AG09309 (cell line): ENCODE measurements at places on chromosomes 11 and 22.

DNA sequence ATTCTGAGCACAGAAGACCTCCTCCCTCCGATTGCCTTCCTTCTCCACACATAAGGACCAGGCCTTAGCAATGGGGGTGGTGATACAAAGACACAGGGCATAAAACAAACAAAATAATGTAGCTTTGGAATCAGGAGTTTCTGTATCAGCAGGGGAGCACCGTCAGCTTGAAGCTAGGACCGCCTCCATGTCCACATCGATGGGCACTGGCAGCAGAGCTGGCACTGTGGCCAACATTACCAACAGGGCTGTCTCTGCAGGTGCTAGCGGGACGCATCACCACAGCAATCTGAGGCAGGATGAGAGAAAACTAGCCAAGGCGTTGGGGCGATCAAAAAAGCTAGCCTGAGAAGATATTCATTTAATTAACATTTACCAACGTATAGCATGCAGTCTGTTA lies 201.4 kb downstream of the MAML2 start:
- no peak for DNase-seq

DNA sequence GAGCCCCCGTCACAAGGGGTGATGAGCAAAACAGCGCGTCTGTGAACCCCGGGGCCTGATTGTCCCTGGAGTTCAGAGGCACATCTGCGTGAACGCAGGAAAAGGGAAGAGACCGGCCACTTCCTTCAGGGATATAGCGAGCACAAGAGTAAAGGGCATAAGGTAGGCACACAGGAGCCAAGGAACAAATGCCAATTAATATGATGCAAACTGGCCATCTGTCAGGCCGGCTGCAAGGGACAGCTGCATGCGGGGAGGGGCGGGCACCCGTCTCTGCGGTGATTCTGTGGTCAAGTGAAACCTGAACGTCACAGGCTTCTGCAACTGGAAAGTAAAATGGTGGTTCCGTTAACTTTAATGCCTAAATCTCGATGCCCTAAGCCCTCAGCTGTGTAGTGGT lies 64.7 kb downstream of the TRIM29 start:
- DNase-seq: no peak

DNA sequence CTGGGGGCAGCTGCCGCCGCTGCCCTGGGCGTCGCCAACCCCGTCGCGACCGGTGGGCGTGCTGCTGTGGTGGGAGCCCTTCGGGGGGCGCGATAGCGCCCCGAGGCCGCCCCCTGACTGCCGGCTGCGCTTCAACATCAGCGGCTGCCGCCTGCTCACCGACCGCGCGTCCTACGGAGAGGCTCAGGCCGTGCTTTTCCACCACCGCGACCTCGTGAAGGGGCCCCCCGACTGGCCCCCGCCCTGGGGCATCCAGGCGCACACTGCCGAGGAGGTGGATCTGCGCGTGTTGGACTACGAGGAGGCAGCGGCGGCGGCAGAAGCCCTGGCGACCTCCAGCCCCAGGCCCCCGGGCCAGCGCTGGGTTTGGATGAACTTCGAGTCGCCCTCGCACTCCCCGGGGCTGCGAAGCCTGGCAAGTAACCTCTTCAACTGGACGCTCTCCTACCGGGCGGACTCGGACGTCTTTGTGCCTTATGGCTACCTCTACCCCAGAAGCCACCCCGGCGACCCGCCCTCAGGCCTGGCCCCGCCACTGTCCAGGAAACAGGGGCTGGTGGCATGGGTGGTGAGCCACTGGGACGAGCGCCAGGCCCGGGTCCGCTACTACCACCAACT lies 1.0 kb downstream of the FUT4 start:
- DNase-seq: no peak

- DNase-seq: no peak
Measured at GRCh38 chr11:57703341-57703740, 8.7 kb downstream of the MED19 start.

- DNase-seq: no peak
Measured at GRCh38 chr11:61967924-61968757, 707 bp upstream of the FTH1 start.

- no peak for DNase-seq
Measured at GRCh38 chr11:26575946-26576345, 3.9 kb upstream of the MUC15 start.

GRCh38 chr11:131099013-131099412 lies 182.7 kb upstream of the SNX19 start:
- DNase-seq: no peak

DNA sequence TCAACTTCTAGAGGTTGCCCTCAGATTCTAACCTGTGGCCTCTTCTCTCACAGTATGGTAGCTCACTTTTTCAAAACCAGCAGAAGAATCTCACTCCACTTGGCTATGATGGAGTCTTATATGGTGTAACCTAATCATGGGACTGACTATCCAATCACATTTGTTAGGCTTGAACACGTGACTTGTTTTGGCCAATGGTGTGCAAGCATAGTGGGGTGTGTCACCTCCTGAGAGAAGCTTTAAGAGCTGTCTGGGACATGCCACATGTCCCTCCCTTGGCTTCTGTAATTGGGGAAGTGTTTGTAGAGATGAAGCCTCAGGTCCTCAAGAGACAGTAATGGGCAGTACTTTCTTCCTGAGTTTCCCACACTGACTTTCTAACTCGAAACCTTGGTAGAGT lies 12.8 kb upstream of the SMIM38 start:
- no peak for DNase-seq

GRCh38 chr11:9875399-9875798 lies 211.5 kb downstream of the SWAP70 start:
- no peak for DNase-seq

DNA sequence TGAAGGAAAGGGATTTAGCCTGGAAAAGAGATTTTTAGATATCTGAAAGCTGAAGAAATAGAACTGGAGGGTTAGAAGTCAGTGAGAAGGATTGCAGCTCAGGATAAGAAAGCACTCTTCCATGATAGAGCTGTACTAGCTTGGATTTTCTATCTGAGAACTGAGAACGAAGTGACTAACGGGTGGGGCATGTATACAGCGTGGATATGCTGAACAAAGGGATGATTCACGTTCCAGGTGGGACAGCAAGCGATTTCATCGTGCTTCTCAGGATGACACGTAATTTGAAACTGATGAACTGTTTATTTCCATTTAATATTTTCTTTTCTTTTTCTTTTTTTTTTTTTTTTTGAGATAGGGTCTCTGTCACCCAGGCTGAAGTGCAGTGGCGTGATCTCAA lies 53.0 kb downstream of the GRAMD1B start:
- peak; percentile 3 for DNase-seq

DNA sequence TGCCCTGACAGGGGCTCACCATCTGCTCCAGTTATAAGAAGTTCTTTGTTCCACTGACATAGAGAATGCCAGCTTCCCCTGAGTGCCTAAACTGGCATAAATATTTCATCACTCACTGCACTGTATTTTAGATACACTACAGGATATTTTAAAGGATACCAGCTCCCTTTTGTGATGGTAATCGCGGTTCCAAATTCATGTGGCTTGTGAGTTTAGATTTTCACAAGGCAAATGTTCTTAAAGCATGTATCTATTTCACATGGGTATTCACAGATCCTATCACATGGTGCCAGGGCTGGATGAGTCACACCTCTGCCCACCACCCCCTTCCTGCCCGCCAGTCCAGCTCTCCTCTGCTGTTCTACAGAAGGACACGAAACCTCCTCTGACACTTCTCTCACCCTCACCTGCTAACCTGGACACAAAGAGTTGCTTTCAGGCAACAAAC lies 105.5 kb downstream of the KCNC1 start:
- DNase-seq: no peak

DNA sequence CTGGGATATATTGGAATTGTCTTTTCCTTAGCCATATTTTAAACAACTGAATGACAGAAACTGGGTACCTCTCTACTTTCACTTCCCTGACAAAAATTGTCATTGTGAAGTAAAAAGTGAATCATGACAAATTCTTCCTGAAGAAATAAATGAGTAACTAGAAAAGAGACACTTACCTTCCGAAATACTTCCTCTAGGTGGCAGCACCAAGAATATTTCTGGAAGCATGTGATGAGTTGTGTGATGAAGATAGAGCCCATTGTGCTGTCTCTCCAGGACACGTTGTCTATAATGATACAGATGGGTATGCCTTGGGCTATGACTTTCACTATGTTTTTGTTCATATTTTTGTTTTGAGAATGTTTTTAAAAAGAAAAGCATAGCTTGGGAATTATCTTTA lies 21.5 kb downstream of the CASP4 start:
- no peak for DNase-seq

DNA sequence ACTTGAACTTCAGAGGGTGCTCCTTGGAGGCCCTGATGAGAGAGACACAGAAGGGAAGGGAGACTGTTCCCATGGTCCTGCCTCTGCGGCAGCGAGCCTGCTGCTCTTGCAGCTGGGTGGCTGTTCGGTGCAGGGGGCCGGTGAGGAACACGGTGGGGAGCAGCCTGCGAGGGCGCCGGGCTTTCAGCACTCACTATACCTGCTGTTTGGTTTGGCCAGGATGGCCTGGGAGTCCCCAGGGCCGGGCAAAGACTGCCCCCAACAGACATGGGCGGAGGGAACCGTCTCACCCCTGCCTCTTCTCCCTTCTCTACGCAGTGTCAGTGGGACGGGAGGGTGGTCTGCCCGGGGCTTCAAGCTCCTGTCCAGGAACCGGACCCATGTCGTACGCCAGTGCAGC lies 58.0 kb upstream of the PRODH start:
- no peak for DNase-seq

GRCh38 chr22:39352306-39352891 lies 2.6 kb downstream of the SYNGR1 start:
- no peak for DNase-seq

GRCh38 chr11:69013009-69013951 lies at the start of gene MRGPRF:
TSS of gene MRGPRF (minus strand) at chr11:69013246. CDS start at chr11:69009901, 3,345 bp downstream.
- DNase-seq: peak; percentile 64

- no peak for DNase-seq
Measured at GRCh38 chr22:24965822-24966626, 13.5 kb downstream of the KIAA1671 start.

DNA sequence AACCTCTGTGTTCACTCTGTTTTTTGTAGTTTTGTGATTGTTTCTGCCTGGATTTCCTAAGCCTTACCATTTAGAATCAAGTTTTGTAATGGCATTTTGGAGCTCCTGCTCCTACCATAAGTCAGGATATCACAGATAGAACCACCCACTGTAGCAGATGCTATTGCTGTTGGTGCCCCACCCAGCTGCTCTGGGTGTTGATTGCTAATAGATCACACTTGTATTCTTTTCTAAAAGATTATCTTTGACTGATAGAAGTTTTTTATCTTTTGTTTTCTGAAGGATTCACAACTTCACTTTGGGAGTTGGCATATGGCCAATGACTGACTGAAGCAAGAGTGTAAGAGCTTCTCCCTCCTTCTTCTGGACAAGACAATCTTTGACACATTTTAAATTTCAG lies 76.0 kb downstream of the EHF start:
- no peak for DNase-seq

- no peak for DNase-seq
Measured at GRCh38 chr22:20979243-20979809, 2.8 kb upstream of the LZTR1 start.
